ENCODE measurements at places on chromosomes 12 and 14.

GRCh38 chr12:15527201-15528080, 205.1 kb downstream of the PTPRO start:
- DNase-seq, result no peak

DNA sequence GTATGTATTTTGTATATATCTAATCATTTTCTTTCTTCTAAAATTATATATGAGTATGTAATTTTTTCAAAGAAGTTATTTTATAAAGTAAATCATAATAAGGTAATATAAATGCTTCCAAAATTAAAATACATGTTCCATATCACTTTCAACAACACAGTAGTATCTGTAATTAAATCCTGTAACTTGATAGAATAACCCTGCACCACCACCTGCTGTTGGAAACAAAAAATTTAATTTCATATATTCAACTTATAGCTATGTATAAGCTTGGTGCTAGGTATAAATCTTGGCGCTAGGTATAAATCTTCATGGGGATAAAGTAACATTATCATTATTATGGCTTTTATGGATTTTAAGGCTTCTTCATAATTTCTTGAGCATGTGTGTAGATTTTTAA, 149.7 kb upstream of the DCN start:
- no peak for DNase-seq

- no peak for DNase-seq
Observed at GRCh38 chr12:7141351-7142005, 11.3 kb downstream of the CLSTN3 start.

DNA sequence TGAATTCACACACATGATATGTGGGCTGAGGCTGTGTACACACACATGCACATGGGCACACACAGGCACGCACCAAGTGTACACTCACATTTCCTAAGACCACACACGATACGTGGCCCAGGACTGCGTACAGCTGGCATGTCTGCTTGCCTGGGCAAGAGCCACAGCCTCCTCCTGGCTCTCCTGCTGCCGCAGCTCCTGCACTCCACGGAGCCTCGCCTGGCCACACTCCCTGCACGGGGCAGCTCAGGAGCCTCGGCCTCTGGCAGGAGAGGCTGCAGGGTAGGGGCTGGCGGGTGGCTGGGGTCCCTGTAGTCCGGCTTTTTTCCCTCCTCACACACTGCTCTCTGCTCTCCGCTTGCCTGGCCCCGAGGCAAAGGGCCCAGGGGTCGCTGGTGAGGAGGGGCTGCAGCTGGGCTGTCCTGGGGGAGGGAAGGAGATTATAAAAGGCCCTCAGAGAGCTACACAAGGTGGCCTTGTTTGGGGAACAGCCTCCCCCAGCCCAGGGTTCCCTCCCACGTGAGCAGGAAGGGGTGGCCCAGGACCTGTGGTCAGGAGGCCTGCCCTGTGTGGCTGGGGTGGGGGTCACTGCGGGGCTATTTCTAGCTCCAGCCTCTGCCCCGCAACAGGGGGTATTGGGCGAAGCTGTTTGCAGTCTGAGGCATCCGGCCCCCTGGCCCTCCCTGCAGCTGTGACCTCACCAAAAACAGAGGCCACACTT, 89.0 kb upstream of the SFSWAP start:
- no peak for DNase-seq

- peak; percentile 85 for DNase-seq
Observed at GRCh38 chr14:30223385-30223785, 295.7 kb upstream of the PRKD1 start.

DNA sequence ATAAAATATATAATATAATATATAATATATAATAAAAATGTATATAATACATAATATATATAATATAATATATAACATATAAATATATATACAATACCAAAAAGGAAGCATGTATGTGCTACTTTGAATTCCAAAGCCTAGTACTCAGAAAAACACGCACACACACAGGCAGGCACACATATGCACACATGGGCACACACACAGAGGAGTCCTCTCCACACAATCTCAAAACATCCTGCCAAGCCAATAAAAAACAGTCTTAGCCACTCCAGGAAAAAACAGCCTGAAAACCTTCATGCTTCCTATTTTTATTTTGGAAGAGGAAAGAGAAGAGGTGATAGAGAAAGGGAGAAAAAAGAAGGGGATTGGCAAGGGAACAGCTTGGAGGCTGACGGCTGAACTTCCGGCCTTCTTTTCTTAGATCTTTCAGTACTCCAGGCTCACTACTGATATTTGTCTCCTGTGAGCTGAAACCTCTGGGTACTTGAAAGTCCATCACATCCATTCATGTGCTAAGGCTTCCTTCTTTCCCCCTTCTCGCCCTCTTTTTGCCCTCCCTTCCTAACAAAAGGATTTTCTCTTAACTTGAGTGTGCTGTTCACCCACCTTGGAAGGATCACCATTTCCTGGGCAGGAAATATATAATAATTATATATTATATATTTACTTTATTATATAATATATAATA, 394.2 kb downstream of the NUAK1 start:
- no peak for DNase-seq

- DNase-seq, result no peak
Observed at GRCh38 chr12:92890601-92891106, 38.4 kb downstream of the EEA1 start.

- no peak for DNase-seq
Observed at GRCh38 chr14:101019990-101020710, 116.6 kb upstream of the RTL1 start.

DNA sequence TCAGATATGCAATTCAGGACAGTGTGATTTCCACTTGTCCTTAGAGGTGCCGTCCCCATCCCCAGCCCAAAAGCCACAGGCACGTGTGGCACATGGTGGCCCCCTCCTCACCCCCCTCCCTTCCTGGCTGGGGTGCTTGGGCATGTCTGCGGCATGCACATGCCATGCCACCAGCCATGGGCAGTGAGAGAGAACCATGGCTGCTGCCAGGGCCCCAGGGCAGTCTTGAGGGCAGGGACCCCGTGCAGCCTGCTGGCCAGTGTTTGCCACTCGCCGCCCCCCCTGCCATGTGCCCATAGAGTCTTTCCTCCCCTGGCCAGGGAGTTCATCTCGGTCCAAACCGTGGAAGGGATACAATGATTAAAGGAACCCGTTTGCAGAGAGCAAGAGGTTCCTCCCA, 41.5 kb downstream of the TNFAIP2 start:
- no peak for DNase-seq

GRCh38 chr12:48988030-48988649, 10.0 kb downstream of the WNT1 start:
- no peak for DNase-seq

GRCh38 chr14:103398427-103399195, 13.4 kb downstream of the MARK3 start:
- no peak for DNase-seq

DNA sequence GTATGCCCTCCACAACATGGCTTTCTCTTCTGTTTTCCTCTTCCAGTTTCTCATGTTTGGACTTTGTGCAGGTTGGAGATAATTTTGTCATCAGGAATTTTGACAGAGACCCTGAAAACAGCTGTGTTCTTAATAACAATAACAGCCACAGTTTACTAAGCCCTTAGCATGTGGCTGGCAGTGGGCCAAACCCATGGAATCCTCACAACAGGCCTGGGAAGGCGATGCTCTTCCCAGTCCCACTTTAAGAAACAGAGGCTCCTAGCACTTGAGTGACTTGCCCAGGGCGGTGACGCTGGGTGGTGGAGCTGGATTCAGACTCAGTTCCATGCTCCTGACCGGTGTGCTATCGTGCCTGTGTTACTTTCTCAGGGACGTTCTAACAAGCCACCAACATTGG, 20.1 kb upstream of the PLEKHG3 start:
- no peak for DNase-seq

- DNase-seq, result no peak
Observed at GRCh38 chr12:26727482-26728204, 105.4 kb downstream of the ITPR2 start.

GRCh38 chr14:88323086-88323522, at the start of gene KCNK10:
Gene KCNK10 (minus strand): TSS chr14:88323269. CDS start chr14:88322798, 471 bp downstream.
- no peak for DNase-seq

DNA sequence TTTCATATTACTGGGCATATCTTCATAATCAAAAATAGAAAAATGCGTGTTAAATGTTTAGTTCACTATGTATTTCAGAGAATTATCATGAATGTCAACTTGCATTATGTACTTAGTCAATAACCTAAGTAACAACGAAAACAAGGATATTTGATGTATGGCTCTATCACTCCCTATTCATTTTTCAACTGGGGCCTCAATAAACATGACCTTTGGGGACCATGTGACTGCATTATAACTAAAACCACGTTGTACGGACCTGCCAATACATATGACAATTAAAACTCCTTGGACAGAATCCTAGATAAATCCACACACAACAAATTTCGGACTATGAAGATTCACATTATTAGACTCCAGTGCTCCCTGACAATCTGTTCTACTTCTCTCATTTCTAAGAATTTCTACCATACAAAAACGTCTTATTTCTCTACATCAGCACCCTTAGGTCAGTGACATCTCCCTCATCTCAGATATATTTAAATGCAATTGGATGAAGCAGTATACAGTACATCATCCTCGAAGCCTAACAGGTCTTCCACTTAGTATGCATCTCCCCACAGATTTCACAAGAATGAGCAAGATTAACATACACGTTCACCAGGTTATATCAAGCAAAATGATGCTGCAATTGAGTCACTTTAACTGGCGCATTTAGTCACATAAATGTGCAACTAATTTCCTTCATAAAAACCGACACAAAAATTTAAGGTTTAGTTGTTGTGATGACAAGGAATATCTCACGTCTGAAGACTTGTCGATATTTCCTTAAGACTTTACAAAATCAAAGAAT, 1.5 kb downstream of the UBE2N start:
- no peak for DNase-seq

GRCh38 chr14:23558346-23559009, 2.4 kb downstream of the THTPA start:
- no peak for DNase-seq

- no peak for DNase-seq
Observed at GRCh38 chr14:47269756-47270492, 405.5 kb downstream of the MDGA2 start.

- no peak for DNase-seq
Observed at GRCh38 chr12:54765652-54766051, 88.7 kb upstream of the MUCL1 start.

DNA sequence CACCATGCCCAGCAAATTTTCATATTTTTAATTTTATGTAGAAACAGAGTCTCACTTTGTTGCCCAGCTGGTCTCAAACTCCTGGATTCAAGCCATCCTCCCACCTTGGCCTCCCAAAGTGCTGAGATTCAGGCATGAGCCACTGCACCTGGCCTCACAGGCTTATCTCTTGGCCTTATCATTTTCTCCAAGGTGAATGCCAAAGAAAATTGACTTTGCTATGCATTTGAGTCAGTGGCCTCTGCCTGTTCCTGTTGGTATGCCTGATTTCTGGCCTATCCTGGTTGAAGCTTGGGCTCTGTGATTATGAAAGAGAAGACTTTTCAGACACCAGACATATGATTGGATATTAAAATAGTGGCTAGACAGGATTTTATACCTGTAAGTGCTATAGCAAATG, 34.2 kb downstream of the MANSC1 start:
- no peak for DNase-seq
